ENCODE measurements at places on chromosomes 6 and 20. TPM values are rescaled to one million over a fixed set of nuclear protein-coding genes. Genes with fewer than 3 reads are reported as not detected.

- H3K4me3 ChIP-seq: no peak overlapping the region
- no peaks in the 10 kb centered on the region for H3K36me3 ChIP-seq
- H3K4me1 ChIP-seq: peaks cover 2% of the 10 kb centered on the region
- H3K27me3 ChIP-seq: no peaks in the 10 kb centered on the region
- no peak overlapping the region for H3K27ac ChIP-seq
- DNase-seq: no peak
Observed at GRCh38 chr6:119880840-119881239, 531.3 kb upstream of the MAN1A1 start.

DNA sequence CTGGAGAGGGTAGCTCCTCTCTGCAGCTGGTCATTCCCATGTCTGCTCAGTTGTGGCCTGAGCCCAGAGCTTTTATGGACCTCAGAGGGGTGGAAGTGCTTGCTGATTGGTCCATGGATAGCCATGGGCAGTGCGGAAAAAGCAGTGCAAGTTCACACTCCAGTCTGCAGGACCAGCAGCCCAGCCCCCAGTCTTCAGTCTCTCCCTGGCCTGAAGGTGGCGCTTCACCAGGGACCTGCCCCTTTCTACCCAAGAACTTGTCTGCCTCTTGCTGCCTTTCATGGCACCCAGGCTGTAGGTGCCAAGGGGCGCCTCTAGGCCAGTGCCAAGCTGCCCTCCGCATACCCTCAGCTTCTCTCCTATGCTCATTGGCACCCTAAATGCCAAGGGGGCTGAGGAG, 91.0 kb downstream of the TBXT start:
- H3K27ac ChIP-seq: no peak overlapping the region
- H3K4me3 ChIP-seq: no peak overlapping the region
- no peaks in the 10 kb centered on the region for H3K36me3 ChIP-seq
- H3K4me1 ChIP-seq: no peaks in the 10 kb centered on the region

- H3K36me3 ChIP-seq: no peaks in the 10 kb centered on the region
- no peak overlapping the region for H3K4me3 ChIP-seq
- H3K27me3 ChIP-seq: no peaks in the 10 kb centered on the region
- no peak for DNase-seq
Observed at GRCh38 chr6:44179072-44179536, 20.5 kb downstream of the CAPN11 start.

GRCh38 chr20:34562641-34563040, 4.1 kb downstream of the MAP1LC3A start:
- peaks cover 10% of the 10 kb centered on the region for H3K4me1 ChIP-seq
- H3K27me3 ChIP-seq: no peaks in the 10 kb centered on the region
- H3K4me3 ChIP-seq: no peak overlapping the region
- no peak overlapping the region for H3K27ac ChIP-seq
- H3K36me3 ChIP-seq: peaks cover 3% of the 10 kb centered on the region

- no peak for DNase-seq
- H3K4me1 ChIP-seq: no peaks in the 10 kb centered on the region
- H3K27me3 ChIP-seq: no peaks in the 10 kb centered on the region
- H3K36me3 ChIP-seq: no peaks in the 10 kb centered on the region
- H3K4me3 ChIP-seq: no peak overlapping the region
Observed at GRCh38 chr20:15241681-15242080, 904.3 kb upstream of the FLRT3 start.

HDGFL1 gene
- not detected for total RNA-seq

GRCh38 chr20:21505161-21505809, 8.6 kb downstream of the NKX2-2 start:
- DNase-seq: peak; percentile 90
- peaks cover 52% of the 10 kb centered on the region for H3K27me3 ChIP-seq
- peaks cover 4% of the 10 kb centered on the region for H3K36me3 ChIP-seq
- H3K27ac ChIP-seq: peak overlapping the region; percentile 8

GRCh38 chr20:20411402-20411801, 43.5 kb downstream of the INSM1 start:
- H3K36me3 ChIP-seq: peaks cover 17% of the 10 kb centered on the region
- peak overlapping the region; percentile 92 for H3K27ac ChIP-seq
- peak overlapping the region; percentile 63 for H3K4me3 ChIP-seq
- no peak for DNase-seq
- peaks cover 52% of the 10 kb centered on the region for H3K4me1 ChIP-seq

DNA sequence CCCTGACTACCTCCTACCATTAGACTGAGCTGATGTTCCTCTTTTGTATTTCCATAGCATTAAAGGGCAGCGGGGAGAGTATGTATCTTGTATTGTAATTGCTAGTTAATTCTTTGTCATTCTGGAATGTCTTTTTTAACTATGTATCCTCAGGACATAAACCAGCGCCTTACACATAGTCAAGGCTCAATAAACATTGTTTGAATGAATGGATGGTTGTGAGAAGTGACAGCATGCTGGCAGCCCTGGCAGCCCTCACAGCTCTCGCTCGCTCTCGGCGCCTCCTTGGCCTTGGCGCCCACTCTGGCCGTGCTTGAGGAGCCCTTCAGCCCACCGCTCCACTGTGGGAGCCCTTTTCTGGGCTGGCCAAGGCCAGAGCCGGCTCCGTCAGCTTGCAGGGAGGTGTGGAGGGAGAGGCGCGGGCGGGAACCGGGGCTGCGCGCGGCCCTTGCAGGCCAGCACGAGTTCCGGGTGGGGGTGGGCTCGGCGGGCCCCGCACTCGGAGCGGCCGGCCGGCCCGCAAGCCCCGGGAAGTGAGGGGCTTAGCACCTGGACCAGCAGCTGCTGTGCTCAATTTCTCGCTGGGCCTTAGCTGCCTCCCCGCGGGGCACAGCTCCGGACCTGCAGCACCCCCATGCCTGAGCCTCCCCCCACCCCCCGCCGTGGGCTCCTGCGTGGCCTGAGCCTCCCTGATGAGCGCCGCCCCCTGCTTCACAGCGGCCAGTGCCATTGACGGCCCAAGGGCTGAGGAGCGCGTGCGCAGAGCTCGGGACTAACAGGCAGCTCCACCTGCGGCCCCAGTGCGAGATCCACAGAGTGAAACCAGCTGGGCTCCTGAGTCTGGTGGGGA, 93.1 kb downstream of the RNF182 start:
- DNase-seq: no peak
- no peaks in the 10 kb centered on the region for H3K4me1 ChIP-seq

DNA sequence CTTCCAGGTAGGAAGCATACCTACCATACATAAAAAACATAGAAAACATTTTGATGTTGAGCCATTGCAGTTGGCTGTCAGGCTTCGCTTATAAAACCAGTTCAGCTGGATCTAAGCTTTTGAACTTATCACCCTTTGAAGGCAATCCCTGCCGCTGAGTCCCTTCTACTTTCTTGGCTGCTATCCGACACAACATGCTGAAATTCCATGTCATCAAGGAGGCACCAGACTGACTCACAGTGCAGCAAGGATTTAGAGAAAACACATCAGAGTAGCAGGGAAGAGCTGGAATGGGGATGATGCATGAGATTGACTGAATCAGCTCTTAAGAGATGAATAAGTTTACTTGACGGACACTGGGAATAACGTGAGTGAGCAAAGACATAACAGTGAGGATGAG, 135.0 kb upstream of the MAN1A1 start:
- H3K27ac ChIP-seq: no peak overlapping the region
- no peak for DNase-seq
- peaks cover 1% of the 10 kb centered on the region for H3K36me3 ChIP-seq
- no peaks in the 10 kb centered on the region for H3K4me1 ChIP-seq
- H3K4me3 ChIP-seq: no peak overlapping the region
- peaks cover 5% of the 10 kb centered on the region for H3K27me3 ChIP-seq

DNA sequence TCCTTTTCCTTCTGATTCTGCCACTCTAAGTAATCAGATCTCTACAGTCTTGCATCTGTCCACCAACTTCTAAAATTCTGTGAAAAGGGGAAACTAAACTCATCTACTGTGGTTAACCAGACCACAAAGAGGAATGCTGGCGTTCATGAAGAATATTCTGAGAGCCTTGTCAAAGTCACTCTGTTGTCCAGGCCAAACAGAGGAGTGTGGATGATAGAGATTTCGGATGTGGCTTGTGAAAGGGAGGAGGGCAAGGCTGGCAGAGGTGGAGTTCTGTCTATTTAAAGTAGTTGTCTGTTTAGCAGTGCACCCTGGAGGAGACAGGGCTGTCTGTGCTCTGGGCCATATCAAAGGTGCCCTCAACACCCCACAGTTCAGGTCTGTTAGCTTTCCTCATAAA, 33.9 kb downstream of the CCN2 start:
- no peak overlapping the region for H3K4me3 ChIP-seq
- peaks cover 27% of the 10 kb centered on the region for H3K27me3 ChIP-seq
- H3K36me3 ChIP-seq: no peaks in the 10 kb centered on the region
- no peak for DNase-seq
- H3K27ac ChIP-seq: no peak overlapping the region

- no peaks in the 10 kb centered on the region for H3K4me1 ChIP-seq
- no peaks in the 10 kb centered on the region for H3K27me3 ChIP-seq
- no peak overlapping the region for H3K27ac ChIP-seq
- no peak overlapping the region for H3K4me3 ChIP-seq
Observed at GRCh38 chr20:61500791-61501321, 248.8 kb downstream of the CDH4 start.

C6orf15 gene
- total RNA-seq: not detected

DNA sequence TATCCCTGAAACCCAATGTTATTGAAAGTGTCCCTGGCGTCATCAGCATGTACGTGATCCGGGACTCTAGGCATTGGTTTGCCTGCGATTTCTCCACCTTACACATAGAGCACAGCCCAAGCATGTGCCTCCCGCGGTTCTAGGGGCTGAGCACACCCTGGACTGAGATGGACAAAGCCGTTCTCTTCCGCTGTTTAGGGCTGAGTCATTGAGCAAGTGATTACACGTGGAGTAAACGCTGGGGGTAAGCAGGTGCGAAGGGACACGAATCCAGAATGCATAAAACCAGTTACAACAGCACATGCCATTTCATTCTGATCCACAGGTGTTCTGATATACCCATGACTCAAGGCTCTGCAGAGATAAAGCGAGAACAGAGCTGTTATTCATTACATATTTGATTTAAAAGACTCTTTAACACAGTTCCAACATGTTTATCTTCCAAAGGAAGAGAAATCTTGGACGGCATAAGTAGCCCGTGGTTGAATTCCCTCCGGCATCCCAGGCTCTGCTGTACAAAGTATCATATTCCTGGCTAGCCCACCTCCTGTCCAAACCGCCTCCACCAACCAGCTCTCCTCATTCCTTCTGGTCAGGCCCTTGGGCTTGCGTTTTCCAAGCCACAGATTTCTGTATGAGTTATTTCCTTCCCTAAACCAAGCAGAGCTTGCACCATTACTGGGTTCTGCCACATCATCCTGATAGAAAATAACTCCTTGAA, 36.1 kb upstream of the THBS2 start:
- no peak for DNase-seq
- no peaks in the 10 kb centered on the region for H3K4me1 ChIP-seq
- no peak overlapping the region for H3K4me3 ChIP-seq
- H3K27ac ChIP-seq: no peak overlapping the region

DNA sequence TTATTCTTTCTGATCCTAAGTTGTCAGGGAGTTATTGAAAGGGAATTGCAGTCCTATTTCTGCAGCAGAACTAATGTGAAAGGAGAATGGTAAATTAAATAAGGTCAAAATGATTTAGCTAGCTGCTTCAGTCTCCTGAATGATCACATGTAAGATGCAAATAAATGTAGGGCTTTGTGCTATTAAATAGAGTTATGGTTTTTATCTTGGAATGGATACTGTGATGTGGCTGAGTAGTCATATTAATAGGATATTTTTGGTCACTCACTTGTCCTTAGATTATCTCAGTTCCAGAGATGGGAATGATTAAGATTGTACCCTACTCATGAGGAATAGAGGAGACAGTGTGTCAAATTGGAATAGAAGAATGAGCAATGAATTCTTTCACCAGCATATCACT, 129.6 kb downstream of the PLCB4 start:
- DNase-seq: no peak
- H3K4me1 ChIP-seq: no peaks in the 10 kb centered on the region
- H3K27me3 ChIP-seq: no peaks in the 10 kb centered on the region
- no peak overlapping the region for H3K4me3 ChIP-seq

GRCh38 chr20:37343212-37343993, 2.5 kb upstream of the SRC start:
- peaks cover 11% of the 10 kb centered on the region for H3K4me1 ChIP-seq
- no peaks in the 10 kb centered on the region for H3K36me3 ChIP-seq
- DNase-seq: no peak
- no peak overlapping the region for H3K4me3 ChIP-seq
- no peaks in the 10 kb centered on the region for H3K27me3 ChIP-seq

GRCh38 chr6:41584668-41585205, 38.6 kb downstream of the FOXP4 start:
- H3K4me3 ChIP-seq: no peak overlapping the region
- H3K27me3 ChIP-seq: no peaks in the 10 kb centered on the region
- DNase-seq: no peak
- no peak overlapping the region for H3K27ac ChIP-seq

DNA sequence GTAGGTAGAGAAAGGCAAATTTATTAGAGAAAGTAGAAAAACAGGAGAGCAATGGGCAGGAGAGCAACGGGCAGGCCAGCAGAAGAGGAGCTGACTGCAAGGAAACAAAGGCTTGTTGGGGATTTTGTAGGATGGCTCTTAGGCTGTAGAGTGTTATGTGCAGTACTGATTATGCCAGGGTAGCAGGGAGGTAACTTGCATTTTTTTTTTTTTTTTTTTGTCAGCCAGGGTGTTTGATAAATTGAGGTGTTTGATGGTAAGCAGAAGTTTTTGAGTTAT, 36.2 kb upstream of the IER3 start:
- H3K4me3 ChIP-seq: no peak overlapping the region
- peak overlapping the region; percentile 90 for H3K27ac ChIP-seq
- peaks cover 65% of the 10 kb centered on the region for H3K4me1 ChIP-seq

DNA sequence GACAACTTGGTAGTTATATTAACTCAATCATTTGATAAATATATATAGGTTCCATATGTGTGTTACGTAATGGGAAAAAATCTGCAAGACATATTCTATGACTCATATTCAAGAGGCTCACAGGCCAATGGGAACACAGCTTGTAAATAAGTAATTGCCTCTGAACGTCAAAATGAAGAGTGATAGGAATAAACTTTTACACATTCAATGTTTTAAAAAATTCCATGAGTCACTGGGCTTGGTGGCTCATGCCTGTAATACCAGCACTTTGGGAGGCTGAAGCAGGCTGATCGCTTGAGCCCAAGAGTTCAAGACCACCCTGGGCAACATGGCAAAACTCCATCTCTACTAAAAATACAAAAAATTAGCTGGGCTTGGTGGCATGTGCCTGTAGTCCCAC, 209.4 kb upstream of the MCHR2 start:
- H3K27ac ChIP-seq: no peak overlapping the region
- H3K27me3 ChIP-seq: peaks cover 3% of the 10 kb centered on the region
- H3K4me1 ChIP-seq: no peaks in the 10 kb centered on the region

BCAS4 gene
- 17.0 TPM for total RNA-seq
